Amniotic epithelial cell (primary cell): ENCODE measurements at places on chromosomes 11 and 22.

- DNase-seq = peak; percentile 64
Observed at GRCh38 chr11:68983801-68984200, 3.0 kb upstream of the MRGPRD start.

DNA sequence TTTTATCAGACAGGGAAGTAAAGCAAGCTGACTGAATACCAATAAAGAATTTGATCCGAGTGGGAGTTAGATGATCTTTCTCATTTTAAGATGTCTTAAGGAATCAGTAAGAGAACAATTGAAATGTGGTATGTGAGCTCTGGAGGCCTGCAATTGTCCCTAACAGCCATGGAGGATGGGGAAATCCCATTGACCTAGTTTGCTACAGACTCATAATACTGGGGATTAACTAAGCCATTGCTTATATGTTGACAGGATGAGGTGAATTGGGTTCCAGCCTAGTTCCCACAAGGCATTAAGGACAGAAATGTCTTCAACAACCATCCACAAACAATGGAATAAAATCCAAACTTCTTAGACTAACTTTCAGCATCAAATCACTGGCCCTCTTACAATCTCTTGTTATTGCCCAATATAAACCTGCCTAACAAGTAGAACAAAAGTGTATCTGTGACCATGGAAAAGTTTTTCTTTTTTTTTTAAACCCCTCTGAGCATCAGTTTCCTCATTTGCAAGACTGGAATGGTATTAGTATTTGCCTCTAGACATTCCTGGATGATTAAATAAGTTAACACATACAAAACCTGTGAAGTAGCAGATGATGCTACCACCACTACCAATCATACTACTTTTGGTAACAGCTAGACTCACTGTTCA is 773.2 kb downstream of the DLG2 start:
- no peak for DNase-seq

- peak; percentile 55 for DNase-seq
Observed at GRCh38 chr11:78453140-78453935, 35.7 kb upstream of the GAB2 start.

- DNase-seq = no peak
Observed at GRCh38 chr11:12249590-12250260, 127.6 kb upstream of the PARVA start.

GRCh38 chr11:133902506-133902905 is 54.3 kb downstream of the IGSF9B start:
- DNase-seq = no peak

DNA sequence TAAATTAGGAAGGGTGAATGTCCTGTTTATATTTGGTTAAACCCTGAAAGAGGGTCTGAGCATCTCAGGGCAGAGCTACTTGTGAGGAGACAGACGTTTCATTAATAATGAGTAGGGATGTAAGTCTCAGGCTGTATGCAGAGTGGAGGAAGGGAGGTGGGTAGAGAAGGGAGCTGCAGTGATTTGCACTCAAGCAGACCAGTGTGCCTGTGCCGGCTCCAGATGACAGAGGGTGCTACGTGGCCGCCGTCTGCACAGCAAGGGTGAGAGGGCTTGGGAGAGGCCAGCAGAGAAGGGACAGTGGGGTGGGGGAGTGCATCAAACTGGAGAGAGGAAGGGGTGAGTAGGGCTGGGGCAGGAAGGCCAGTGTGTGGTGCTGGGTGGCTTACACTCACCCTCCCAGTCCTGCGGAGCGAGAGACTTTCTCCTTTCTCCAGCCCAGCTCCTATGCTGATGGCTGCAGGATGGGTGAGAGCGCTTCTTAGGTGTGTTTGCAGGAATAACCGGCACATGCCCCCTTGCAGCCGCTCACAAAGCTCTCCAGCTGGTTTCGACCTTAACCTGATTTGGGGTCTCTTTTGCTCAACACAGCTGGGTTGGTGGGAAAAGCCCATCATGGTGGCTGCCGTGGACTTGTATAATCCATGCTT is 130.6 kb downstream of the ST3GAL4 start:
- no peak for DNase-seq

- DNase-seq = no peak
Observed at GRCh38 chr11:6746626-6747025, 25.1 kb downstream of the OR2AG2 start.

- DNase-seq = no peak
Observed at GRCh38 chr11:13972944-13973343, 10.4 kb downstream of the SPON1 start.

- no peak for DNase-seq
Observed at GRCh38 chr11:109148669-109149068, 273.3 kb upstream of the C11orf87 start.

GRCh38 chr22:36816636-36817524 is at the start of gene PVALB:
TSS of gene PVALB (minus strand) at chr22:36817035. CDS start at chr22:36817005, 30 bp downstream.
- peak; percentile 9 for DNase-seq

- no peak for DNase-seq
Observed at GRCh38 chr11:21321072-21321471, 651.7 kb downstream of the NELL1 start.

DNA sequence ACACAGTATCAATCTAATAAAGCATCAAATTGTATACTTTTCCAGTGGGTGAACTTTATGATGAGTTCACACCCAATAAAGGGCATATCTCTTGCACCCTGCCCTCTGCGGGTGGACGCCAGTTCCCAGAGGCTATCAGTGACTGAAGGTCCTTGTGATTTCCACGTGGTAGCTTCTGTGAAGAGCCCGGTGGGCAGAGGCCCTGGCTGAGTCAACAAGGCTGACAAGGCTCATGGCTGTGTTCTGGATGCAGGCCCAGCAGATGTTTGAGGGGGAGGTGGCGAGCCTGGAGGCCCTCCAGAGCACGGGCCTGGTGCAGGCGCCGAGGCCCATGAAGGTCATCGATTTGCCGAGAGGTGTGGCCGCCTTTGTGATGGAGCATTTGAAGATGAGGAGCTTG is 71.4 kb downstream of the PIWIL3 start:
- DNase-seq = peak; percentile 56

- peak; percentile 61 for DNase-seq
Observed at GRCh38 chr11:83192606-83193245, 786 bp upstream of the ANKRD42 start.

DNA sequence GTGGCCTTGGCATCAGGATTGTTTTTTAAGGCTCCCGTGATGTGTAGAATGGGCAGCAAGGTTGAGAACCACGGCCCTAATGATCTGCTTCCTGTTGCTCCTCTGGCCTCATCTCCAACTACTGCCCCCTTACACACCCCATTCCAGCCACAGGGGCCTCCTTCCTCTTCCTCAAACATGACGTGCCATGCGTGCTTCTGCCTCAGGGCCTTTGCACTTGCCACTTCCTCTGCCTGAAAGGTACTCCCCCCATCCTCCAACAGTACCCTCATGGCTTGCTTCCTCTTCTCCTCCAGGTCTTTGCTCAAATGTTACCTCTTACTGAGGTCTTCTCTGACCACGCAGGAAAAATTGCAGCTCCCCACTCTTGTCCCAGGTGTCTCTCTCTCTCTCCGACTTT is 93.9 kb upstream of the CSNK2A3 start:
- DNase-seq = no peak

DNA sequence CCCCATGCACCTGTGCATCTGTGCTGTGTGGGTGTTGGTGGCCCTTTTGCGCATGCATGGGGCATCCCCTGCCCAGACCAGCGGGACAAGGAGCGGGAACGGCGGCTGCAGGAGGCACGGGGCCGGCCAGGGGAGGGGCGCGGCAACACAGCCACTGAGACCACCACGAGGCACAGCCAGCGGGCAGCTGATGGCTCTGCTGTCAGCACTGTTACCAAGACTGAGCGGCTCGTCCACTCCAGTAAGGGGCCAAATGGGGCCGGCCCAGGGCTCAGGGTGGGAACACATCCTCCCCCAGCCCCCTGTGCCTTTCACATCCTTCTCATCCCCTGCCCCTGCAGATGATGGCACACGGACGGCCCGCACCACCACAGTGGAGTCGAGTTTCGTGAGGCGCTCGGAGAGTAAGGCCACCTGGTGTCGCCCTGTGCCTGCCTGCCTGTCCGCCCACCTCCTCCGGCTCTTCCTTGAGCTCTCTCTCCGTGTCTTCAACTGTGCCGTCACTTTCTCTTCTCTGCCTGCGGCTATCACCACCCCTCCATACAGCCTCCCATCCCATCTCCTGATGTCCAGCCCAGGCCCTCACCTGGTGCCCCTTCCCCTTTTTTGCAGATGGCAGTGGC is 10.6 kb downstream of the SELENOM start:
- no peak for DNase-seq

GRCh38 chr11:120867988-120868387 is 155.9 kb upstream of the TBCEL start:
- no peak for DNase-seq

GRCh38 chr22:49628391-49629260 is 199.0 kb downstream of the BRD1 start:
- no peak for DNase-seq

- DNase-seq = no peak
Observed at GRCh38 chr22:44335903-44336803, 23.4 kb upstream of the SHISAL1 start.
